ENCODE measurements at places on chromosomes 3 and 15.
A peak's percentile ranks its signal among the peaks of the same experiment; 100 is the strongest.

- DNase-seq: peak; percentile 5
Observed at GRCh38 chr15:76059320-76060117, at the start of gene TMEM266. TMEM266 (plus strand) TSS chr15:76059985; CDS start chr15:76134264, 74,279 bp downstream.

DNA sequence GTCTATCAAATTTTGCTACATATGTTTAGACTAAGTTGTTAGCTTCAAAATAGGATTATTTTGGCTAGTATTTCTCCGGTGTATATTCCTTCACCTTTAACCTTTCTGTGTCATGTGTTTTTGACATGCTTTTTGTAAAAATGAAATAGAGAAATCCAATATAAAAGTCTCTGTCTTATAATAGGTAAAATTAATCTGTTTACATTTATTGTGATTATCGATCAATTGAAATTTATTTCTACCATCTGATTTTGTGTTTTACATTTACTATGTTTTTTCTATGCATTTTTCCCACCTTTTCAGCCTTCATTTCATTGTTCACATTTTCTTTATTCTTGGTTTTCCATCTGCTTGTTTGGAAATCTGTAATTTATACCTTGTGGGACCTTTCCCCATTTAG is 11.7 kb upstream of the LHFPL4 start:
- no peak for DNase-seq

GRCh38 chr3:61236556-61236955 is 14.7 kb downstream of the FHIT start:
- DNase-seq: no peak

DNA sequence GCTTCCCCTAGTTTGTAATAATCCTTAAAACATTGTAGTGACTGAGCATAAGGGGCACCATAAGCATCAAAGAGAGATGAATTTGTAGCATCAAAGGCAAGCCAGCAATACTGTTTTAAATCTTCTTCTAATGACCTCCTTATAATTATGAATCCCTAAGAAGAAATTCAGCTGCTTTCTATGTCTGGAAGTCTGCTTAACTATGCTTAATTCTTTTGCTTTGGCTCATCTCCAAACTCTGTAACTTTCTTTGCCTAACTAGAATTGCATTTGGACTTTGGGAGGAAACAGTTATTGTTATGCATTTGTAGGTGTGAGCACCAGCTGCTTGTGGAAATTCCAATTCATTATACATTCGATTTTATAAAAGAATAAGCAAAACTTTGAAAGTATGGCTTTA is 117.7 kb upstream of the SPATA16 start:
- no peak for DNase-seq

GRCh38 chr3:123111640-123112039 is 44.8 kb downstream of the PDIA5 start:
- no peak for DNase-seq

GRCh38 chr3:184813357-184813756 is 1.4 kb downstream of the VPS8 start:
- no peak for DNase-seq

- no peak for DNase-seq
Observed at GRCh38 chr15:68552344-68552743, 26.4 kb upstream of the CORO2B start.

GRCh38 chr15:78266229-78266628 is 1.9 kb downstream of the DNAJA4 start:
- DNase-seq: no peak

- no peak for DNase-seq
Observed at GRCh38 chr3:139267300-139268246, 76.2 kb upstream of the MRPS22 start.

GRCh38 chr3:78906245-78906644 is 861.6 kb downstream of the ROBO1 start:
- no peak for DNase-seq

- no peak for DNase-seq
Observed at GRCh38 chr3:50502584-50503423, 630 bp downstream of the CACNA2D2 start.
